Stimulated activated CD4-positive, alpha-beta T cell treated with anti-CD3 and anti-CD28 coated beads, Interleukin-12 subunit alpha, Interleukin-12 subunit beta, amount 100 ng/mL, for 24 hours (primary cell): ENCODE measurements at places on chromosomes 1 and 21.

DNA sequence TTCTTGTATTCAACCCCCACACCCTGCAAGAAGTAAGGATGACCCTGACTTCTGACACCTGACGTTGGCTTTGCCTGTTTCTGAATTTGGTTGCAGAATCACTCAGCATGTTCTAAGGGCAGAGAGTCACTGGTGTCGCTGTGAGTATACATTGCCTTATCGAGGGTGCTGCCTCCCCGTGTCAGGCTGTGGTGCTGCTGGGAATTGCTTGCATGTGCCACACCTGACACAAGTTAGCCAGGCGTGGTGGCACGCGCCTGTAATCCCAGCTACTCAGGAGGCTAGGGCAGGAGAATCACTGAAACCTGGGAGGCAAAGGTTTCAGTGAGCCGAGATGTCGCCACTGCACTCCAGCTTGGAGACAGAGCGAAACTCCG, 45.9 kb downstream of the WDR4 start:
- DNase-seq, result no peak

DNA sequence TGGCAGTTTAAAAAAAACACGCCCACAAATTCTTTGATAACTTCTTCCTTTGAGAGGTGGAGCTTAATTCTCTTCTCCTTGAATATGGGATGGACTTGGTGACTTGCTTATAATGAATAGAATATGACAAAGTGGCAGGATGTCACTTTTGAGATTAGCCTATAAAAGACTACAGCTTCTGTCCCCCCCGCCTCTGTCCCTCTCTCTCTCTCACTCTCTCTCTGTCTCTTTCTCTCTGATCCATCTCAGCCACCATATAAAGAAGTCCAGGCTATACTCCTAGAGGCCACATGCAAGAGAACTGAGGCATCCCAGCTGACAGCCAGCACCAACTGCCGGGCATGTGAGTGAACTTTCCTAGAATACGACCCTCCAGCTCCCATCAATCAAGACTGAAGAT, 7.7 kb upstream of the DMBX1 start:
- DNase-seq, result no peak

- DNase-seq, result no peak
Measured at GRCh38 chr1:165173409-165173808, 183.1 kb downstream of the LMX1A start.

DNA sequence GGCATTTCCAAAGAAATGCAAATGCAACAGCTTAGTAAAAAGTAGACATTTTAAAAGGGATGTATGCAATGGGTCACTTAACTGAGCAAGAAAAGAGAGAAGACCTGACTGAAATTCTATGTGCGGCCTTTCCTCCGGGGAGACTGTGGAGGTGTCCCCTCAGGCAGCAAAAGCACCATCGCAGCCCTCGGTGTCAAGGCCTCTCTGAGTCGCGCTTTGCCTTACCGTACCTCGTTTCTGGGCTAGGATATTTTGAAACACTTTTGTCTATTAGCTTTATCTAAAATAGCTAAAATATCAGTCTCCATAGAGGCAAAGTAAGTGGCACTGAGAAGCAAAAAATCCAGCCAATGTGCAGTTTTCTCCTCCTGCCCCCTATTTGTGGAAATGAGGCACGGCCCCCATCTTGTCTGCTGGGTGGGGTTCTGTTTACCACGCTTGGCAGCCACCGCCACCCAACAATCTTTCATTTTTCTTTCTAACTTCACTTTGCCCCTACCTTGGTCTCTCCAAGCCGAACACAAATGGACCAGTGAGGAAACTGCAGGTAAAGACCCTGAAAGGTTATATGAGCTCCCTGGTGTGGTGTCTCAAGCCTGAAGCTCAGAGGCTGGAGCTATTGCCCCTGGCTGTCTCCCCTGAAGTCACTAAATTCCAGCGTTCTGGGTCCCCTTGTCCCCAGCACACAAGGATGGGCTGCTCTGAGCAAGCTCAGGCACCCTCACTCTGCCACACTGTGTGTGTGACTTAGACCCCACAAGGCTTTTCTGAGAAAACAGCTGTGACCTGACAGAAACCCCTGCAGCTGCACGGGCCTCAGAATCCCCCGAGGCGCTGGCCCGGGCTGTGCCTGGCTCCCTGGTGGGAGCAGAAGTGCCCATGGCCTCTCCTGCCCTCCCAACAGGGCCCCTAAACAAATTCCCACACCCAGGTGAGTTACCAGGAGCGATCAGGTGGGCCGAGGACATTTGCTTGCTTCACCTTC, 1.6 kb downstream of the CD247 start:
- DNase-seq, result no peak

DNA sequence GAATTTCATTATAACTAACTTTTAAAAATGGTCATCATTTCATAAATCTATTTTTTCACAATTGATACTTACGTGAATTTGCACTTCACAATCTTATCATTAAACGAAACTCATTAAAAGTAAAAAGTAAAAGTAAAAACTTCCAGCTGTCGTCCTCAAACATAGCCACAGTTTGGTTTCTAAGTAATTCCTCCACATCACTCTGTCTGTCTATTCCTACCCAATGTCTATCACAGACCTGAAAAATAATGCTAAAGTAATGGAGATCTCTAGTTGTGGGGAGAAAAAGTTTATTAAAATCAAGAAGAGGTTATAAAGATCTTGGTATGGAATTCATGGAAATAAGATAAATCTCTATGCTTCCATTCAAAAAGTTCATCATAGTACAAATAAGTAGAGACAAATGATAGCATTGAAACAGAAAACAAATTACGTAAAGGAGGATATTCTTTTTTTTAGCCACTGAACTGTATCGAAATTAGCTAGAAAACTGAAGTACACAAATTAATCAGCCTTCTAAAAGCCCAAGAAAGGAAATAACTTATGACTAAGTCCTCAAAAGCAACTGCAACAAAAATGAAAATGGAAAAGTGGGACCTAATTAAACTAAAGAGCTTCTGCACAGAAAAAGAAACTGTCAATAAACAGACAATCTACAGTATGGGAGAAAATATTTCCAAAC, 148.6 kb downstream of the TIAM1 start:
- DNase-seq, result no peak

GRCh38 chr1:212504171-212504803, 71.6 kb downstream of the NENF start:
- DNase-seq, result no peak

DNA sequence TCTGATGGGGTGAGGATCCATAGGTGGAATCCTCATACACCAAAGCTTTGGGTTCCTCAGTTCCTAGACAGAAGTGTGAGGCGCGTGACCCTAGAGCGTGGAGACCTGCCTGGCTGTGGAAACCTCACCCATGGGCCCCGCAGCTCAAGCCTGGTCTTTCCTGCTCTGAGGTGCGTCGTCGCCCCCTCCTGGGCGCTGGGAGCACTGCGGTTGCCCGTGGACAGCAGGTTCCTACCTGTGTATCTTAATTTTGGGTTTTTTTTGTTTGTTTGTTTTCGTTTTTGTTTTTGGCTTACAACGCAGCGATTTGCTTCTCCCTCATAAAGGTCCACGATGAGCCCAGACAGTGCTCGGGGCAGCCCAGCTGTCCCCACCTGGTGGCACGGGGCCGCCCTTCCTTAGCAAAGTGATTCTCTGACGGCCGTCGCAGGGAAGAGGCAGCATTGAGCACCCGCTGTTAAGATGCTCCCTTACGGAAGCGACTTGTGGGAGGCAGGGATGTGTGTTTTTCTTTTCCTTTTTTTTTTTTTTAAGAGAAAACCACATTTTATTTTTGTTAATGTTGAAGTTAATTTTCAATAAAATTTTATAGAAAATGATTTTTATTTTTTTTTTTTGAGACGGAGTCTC, 36.5 kb upstream of the TRAPPC10 start:
- peak; percentile 79 for DNase-seq

GRCh38 chr1:233549917-233550316, 64.0 kb upstream of the KCNK1 start:
- DNase-seq, result no peak
